ENCODE measurements at places on chromosomes 2 and 18.

DNA sequence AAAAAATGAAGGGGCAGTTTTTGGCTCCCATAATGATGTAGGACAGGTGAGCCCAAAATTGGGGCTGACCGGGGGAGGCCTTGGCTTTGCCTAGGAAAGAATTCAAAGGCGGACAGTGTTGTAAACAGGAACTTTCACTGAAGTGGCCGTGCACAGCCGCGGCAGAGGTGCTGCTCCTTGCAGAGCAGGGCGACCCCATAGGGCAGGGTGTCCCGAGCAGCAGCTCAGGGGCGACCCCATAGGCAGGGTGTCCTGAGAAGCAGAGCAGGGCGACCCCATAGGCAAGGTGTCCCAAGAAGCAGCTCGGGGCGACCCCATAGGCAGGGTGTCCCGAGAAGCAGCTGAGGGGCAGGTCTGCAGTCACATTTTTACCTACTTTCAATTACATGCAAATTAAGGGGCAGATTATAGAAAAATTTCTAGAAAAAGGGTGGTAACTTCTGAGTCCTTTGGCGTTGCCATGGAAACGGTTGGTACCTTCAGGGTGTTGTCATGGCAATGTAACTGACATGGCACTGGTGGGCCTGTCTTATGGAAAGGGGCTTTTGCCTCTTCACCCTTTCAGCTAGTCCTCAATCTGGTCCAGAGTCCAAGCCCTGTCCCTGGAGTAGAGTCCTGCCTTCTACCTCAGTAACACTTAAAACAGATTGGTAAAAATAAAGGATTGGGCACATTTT, 134.5 kb downstream of the FBXO15 start:
- DNase-seq: no peak

GRCh38 chr18:22486667-22487066, 69.0 kb upstream of the CTAGE1 start:
- no peak for DNase-seq

DNA sequence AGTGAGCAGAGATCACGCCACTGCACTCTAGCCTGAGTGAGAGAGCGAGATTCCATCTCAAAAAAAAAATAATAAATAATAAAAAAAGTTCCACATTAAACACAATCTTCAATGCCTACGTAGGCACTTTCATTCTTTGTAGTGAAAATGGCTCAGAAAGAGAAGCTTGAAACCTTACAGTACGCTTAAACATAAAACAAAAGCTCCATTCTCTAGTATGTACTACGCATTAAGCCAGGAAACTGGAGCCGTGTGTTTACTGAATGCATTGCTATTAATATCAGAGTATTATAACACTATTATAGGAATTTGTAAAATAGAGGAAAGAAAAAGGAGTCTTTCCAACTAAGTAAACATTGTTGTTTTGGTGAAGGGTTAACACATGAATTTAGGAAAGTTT, 41.3 kb upstream of the LMAN1 start:
- no peak for DNase-seq

DNA sequence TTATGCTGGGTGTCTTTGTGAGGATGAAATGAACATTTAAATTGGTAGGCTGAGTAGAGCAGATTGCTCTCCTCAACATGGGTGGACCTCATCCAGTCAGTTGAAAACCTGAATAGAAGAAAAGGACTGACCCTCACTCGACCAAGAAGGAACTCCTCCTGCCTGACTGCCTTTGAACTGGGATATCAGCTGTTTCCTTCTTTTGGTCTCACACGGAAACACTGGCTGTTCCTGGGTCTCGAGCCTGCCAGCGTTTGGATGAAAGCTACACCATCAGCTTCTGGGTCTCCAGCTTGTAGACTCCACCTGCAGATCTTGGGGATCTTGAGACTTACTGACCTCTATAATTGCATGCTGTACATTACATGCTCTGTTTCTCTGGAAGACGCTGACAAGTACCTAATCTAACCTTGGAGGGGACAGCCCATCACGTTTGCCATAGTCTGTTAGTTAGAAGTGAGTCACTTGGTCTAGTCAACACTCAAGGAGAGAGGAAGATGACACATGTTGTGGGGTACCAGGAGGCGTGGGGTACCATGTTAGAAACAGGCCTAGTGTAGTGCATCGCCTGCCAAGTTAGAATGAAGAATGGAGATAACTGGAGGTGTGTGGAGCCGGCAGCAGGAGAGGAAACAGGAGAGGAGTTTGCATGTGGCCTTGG, 267.0 kb downstream of the MREG start:
- no peak for DNase-seq

DNA sequence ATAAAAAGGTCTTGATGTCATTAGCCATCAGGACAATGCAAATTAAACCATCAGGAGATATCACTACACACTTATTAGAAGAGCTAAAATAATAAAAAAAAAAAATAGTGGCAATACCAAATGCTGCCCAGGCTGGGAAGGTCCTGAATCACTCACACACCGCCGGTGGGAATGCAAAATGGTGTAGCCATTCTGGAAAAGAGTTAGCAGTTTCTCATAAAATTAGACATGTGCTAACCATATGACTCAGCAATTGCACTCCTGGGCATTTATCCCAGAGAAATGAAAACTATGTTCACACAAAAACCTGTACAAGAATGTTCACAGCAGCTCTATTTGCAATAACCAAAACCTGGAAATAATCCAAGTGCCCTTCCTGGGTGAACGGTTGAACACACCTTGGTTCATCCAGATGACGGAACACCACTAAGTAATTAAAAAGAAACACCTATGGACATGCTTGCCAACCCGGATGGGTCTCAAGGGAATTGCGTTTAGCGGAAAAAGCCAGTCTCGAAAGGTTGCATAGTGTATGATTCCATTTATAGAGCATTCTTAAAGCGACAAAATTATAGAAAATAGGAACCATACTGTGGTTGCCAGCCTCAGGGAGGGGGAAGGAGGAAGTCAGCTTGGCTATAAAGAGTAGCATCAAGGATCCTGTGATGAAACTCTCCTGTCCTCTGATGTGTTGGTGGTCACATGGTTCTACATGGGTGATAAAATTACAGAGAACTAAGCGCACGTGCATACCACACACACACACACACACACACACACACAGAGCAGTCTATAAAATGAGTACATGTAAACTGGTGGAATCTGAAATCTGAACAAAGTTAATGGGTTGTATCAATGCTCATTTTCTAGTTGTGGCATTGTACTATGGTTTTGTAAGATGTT, 4.6 kb downstream of the MBP start:
- DNase-seq: no peak

DNA sequence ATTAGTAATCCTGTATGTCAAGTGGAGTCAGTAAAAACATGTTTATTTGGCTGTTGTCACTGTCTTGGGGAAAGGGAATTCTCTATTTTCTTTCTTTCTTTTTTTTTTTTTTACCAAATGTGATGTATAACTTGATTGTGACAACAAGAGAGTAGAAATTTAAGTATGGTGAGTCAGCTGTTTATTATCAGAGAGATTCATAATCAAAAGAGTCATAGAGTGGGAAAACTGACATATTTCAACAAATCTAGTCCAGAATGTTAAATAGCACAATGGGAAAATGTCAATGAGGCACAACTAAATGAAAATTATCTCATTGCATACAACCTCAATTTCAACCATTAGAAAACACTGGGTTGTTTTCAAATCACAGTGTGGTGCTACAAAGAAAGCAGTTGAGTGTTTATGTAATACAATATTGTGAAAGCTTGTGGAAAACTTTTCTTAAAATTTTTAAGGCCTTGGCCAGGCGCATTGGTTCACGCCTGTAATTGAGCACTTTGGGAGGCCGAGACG, 111.9 kb upstream of the DTNA start:
- DNase-seq: no peak

GRCh38 chr2:158953454-158953853, 15.0 kb upstream of the TANC1 start:
- DNase-seq: no peak

DNA sequence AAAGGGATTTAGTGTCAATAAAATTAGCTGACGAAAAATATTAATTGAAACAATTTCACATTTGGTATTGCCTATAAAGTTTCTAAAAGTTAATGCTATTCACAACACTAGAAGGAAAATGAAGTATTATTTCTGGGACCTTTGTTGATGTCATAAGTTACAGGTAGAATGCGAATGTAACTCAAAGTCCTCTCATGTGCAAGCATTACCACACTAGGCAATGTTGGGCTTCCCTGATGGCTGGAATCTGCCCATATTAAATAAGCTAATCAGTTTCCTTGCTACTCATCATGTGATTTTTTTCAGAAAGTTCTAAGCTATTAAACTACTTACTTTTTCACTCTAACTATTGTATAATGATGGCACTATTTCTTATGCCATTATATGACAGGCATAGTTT, 44.6 kb downstream of the COBLL1 start:
- no peak for DNase-seq

GRCh38 chr18:6294148-6294784, 120.4 kb downstream of the L3MBTL4 start:
- no peak for DNase-seq

DNA sequence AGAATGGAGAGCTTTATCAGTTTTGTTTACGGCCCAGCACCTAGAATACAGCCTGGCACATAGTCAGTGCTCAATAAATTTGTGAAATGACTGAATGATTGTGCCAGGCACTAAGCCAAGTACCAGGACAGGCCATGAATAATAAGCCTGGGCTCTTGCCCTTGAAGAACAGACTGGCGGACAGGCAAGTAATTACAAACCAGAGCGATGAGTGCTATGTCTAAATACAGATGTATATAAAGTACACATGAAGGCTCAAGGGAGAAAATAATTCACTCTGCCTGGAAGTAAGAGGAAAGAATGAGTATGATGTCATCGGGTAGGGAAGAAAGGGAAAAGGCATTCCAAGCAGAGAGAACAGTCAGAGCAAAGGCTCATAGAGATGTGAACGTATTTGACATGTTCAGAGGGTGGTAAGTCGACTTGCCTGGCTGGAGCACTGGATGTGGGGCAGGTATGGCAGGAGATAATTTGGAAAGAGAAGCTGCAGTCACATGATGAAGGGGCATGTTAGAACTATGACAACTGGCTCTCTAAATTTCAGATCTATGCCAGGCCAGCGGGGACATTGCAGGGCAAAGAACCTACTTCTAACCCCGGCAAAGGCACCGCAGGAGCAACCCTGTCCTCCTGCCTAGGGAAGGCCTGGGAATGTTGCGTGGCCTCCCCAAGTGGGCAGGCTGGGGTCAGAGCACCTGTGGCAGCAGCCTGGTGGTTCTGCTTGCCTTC, 119.1 kb upstream of the STPG4 start:
- DNase-seq: no peak

DNA sequence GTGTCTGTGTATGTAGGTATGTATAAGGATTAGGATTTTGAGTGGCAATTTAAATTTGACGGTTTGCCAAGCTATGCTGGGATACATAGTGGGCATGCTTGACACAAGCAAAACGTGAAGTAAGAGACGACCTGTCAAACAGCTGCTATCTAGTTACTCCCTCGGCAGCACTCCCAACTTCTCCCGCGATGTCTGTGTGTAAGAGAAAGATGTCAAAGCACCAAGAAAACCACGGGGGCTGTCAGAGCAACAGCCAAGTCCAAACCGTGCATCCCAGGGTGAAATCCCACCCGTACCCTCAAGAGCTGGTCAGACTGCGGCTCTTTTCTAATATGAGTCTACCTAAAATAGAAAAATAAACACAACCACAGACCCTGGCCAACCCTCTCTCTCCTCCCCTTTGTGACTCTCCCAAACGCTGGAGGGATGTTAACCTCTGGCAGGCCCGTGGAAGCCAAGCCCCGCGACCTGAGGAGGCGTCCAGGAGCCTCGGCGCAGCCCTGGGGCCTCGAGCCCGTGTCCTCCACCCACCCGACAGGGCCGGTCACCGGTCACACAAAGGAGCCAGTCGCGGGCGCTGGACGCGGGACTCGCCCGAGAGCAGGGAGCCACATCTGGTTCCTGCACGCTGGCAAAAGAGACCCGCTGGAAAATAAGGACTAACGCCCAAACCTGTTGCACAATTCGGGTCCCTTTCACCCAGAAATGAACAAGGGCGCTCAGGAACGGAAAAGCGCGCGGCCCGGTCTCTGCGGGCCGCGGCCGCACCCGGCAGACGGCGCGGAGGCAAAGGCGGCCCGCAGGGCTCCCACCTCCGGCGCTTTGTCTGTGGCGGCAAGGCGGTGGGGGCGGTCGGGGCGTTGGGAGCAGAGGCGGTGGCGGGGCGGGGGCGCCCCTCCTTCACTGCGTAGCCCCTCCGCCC, 925 bp downstream of the SESTD1 start:
- peak; percentile 73 for DNase-seq

- no peak for DNase-seq
Measured at GRCh38 chr2:134079373-134079772, 174.5 kb upstream of the MGAT5 start.

GRCh38 chr2:43329637-43330036, 103.2 kb upstream of the ZFP36L2 start:
- no peak for DNase-seq

- no peak for DNase-seq
Measured at GRCh38 chr2:172745636-172746035, 10.0 kb downstream of the RAPGEF4 start.

DNA sequence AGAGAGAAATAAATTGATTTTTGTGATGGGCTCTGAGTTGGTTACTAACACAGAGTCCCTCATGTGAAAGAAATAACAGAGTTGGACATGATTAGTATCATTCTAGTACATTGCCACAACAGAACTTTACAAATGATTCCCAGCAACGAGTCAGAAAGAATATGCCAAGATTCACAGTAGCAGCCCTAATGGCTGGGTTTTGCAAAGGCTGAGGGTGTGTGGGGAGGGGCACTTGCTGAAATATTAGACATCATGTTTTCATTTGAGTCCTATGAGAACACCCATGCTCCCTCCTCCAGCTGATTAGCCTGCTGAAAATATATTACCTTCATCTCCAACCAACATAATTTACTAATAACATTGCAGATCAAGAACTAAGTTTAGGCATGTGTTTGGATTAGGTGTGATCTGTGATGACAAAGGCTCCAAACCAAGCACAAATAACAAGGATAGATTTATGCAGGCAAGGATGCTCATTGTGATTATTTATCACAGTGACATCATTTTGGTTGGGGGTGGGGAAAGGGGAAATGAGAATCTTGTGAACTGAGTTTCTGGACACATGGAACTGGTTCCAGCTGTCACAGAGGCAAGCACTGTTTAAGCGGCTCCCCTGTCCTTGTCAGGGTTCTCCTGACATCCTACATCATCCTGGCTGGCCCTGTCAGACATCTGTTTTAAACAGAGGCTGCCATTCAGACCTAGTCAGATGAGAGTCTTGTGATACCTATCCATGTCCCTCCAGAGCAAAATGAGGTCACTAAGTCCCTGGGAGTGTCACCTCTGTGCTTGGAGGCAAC, 205.8 kb upstream of the NCKAP5 start:
- peak; percentile 71 for DNase-seq

DNA sequence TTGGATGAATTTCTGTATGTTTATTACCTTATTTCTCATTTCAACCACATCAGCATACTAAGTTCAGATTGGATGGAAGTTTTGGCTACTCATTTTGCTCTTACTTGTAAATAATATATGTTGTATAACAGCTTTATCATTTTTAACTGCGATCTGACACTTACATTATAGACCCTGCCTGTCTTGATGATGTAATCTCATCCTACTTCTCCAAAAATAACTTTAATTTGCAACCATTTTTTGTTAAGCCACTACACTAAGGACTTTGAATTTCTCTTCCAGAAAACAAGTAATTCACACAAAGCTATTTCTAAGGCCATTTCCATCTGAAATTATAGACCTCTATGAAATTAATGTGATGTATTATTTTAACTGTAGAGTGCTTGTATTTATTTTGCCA, 240.7 kb downstream of the WDR7 start:
- DNase-seq: no peak
